ENCODE measurements at places on chromosomes 3 and 15.

- no peak for DNase-seq
Measured at GRCh38 chr3:126519506-126520455, 2.2 kb upstream of the UROC1 start.

DNA sequence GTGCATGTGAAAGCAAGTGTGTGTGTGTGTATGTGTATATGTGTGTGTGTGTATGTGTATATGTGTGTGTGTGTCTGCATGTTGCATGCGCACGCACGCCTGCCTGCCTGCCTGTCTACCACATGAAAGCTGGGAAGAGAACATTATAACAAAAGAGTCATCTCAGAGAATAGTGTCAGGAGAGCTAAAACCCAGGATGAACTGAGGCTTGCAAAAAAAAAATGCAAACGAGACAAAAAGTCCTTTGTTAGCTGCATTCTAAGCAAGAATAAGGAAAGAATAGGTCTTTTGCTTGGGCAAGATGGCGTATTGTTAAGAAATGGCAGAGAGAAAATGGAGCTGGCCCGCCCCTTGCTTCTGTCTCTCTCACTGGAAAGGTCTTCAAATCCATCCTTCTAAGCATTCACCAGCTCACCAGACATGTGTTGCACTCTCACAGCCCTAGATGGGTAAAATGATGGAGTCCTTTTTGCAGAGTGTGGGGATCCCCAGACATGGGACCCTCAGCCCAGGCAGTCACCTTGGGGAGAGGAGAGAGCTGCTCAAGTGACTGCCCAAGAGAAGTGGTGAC, 16.4 kb downstream of the WNT7A start:
- DNase-seq: no peak

GRCh38 chr3:7630925-7631324, 770.0 kb downstream of the GRM7 start:
- DNase-seq: no peak

DNA sequence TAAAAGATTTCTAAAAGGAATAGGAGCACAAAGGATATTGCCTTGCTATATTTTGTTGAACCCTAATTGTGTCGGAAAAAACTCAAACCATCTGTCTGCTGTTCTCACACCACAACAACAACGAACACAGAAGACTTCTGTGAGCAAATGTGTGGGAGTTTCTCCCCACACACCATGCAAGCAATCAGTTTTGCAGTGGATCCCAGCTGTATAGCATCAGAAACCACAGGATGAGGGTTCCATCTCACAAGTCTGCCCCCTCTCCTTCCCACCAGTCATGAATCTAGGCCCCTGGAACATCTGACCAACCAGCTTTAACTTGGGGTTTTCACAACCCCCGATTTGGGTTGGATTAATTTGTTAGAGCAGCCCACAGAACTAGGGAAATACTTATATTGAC, 91.3 kb upstream of the SLC4A7 start:
- DNase-seq: peak; percentile 5

DNA sequence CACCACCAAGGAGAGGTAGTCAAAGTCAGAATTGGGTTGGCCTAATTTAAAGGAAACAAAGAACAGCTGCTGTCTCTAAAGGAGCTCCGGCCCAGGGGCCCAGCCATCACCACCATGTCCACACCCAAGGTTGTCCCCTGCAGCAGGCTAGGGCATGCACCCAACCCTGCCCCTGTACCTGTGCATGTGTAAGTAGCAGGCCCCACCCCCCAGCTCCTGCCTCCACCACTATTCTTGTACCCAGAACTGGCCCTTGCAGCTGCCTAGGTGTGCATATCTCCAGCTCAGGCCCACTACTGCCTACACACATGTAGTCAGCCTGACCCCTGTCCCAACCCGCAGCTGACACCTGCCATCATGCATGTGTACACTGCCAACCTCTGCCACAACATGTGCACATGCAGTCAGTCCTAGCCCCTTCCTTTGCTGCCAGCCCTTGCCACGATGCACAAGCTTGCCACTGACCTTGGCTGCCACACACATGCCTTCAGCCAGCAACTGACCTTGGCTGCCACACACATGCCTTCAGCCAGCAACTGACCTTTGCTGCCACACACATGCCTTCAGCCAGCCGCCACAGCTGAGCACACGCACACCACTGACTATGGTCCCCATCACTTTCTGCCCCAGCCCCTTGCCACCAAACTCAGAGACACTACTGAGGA, 39.7 kb downstream of the FGF12 start:
- no peak for DNase-seq

GRCh38 chr15:41564286-41564959, 5.4 kb downstream of the TYRO3 start:
- no peak for DNase-seq

- no peak for DNase-seq
Measured at GRCh38 chr3:131729643-131730017, 226.9 kb upstream of the MRPL3 start.

DNA sequence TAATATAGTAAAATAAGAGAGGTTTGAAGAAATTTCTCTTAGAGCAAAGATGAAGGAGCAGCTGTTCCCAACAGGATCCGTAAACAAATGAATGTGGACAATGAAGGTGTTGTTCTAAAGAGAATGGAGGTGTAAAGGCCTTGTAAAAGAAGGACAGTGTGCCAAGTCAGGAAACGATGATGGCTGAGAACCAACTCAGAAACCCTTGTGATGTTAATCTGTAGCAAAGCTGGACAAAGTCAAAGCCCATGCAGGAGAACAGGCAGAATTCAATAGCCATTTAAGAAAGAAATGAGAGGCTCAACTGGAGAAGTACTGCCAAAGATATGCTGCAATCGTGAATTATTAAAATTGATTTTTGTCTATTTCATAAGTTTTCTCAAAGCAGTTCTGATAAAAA, 192.2 kb downstream of the MBNL1 start:
- DNase-seq: no peak

DNA sequence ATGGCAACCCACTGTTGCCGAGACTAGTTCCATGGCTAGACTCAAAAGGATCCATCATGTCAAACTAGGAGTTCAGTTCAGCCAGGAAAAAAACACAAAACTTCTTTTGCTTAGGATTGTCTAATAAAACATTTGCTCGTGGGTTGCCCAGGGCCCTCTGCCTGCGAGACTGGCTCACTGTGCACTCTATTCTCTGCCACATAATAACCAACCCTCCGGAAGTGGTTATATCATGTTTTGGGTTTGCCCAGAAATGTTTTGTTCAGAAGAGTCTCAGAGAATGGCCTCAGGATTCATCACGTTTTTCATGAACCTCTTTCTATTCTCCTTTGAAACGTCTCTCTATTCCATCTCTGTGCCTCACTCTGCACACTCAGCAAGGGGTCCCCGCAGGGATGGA, 216.1 kb downstream of the SV2B start:
- no peak for DNase-seq

DNA sequence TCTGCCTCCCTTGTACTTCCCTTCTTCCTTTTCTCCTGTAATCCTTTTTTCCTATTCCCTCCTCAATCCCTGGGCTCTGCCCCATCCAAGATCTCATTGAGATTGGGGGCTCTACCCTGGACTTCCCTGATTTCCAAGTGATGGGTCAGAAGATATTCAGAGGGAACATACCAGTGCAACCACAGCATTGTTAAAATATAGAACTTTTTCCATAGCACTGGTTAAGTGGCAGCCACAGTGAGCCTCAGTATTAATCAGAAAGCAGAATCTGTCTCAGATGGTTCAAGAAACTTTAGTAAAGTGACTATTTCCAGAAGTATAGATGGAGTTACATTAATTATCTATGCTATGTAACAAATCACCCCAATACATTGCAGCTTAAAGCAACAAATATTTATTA, 18.7 kb upstream of the SCN10A start:
- no peak for DNase-seq

- no peak for DNase-seq
Measured at GRCh38 chr15:40789119-40789518, 17.8 kb upstream of the ZFYVE19 start.

DNA sequence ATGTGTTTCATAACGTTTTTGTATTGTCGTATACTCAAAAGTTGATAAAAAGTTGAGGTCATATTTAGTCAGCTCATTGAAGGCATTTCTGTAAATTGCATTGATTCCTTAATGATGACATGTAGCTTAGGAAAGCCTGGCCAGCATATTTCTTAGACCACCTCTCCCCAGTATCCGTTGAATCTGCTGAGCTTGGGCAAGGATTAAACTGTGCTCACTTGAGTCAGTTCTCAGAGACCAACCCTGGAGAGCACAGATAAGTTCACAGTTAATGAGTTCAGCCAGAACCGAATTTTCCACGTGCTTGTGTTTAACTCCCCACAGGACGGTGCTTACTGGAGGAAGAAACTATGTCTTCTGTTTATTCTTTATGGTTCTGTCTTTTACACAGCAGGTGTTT, 132.7 kb downstream of the SLC25A26 start:
- DNase-seq: no peak

DNA sequence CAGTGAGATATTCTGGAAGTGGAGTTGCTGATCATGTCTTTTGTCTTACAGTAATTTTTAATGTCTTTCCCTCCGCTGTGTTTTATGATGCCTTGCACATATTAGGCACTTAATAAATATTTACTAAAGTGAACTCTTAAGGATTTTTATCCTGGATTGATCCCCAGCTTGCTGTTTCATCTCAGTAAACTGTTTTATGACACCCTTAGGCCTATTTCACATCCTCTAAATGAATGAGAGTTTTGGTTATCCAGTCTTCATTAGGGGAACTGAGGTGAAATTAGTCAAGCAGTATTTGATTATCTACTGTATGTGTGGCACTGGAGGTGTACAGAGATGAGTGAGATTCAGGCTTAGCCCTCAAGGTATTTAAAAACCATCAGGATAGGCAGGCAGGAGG, 19.8 kb downstream of the CHCHD6 start:
- no peak for DNase-seq

GRCh38 chr3:43286841-43287499, 630 bp downstream of the SNRK start:
- DNase-seq: no peak

DNA sequence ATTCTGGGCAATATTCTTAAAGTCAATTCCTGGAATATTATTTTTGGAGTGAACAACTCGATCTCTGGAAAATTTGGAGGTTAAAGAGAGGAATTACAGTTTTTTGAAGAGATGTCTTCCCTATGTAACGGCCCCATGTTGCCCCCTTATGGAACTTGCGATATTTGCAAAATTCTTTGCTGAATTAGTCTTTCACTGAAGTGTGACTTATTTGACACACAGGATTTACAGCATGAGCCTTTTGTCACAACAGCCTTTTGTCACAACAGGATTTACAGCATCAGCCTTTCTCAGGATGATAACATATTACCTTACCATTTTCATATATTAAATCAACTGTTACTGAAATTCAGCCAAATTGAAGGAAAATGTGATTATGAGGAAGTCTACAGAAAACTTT, 37.8 kb upstream of the SPTSSB start:
- no peak for DNase-seq

- DNase-seq: no peak
Measured at GRCh38 chr3:125148836-125149235, 63.7 kb downstream of the SLC12A8 start.

DNA sequence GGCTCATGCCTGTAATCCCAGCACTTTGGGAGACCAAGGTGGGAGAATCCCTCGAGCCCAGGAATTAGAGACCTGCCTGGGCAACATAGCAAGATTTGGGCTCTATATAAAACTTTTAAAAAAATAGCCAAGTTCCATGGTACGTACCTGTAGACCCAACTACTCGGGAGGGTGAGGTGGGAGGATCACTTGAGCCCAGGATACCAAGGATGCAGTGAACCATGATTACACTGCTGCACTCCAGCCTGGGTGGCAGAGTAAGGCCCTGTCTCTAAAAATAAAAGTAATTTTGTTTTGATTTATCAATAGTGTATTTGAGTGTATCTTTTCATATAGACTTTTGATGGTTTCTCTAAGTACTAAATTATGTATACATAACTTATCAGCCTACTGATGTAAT, 63.1 kb downstream of the LSM3 start:
- no peak for DNase-seq

GRCh38 chr15:39658740-39659139, 77.9 kb downstream of the THBS1 start:
- DNase-seq: no peak

DNA sequence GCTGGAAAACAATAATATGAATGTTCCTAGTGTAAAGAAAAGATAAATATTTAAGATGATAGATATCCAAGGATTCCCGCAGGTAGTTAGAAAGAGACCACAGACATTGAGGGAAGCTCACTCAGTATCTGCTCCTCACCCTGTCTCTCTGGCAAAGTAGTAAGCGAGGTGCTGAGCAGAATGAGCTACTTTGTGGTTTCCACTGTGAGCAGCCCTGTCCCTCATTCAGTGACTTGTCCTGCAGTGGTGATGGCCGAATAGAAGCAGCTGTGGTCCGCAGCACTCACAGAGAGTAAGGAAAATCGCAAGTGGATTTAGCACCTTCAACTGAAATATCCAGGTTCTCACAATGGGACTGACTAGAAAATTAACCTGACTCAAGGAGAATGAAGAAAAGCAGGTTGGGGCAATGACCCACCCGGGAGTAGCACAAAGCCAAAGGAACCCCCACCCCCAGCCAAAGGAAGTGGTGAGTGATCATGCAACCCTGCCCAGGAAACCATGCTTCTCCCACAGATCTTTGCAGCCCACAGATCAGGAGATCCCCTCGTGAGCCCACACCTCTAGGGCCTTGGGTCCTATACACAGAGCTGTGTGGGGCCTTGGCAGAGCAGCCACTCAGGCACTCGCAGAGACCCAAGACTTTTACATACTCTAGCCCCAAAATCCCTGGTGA, 21.8 kb upstream of the SLC25A38 start:
- DNase-seq: no peak

GRCh38 chr3:169764312-169764881, 463 bp downstream of the TERC start:
- peak; percentile 93 for DNase-seq

- no peak for DNase-seq
Measured at GRCh38 chr3:141455603-141456300, 31.1 kb upstream of the RASA2 start.

- no peak for DNase-seq
Measured at GRCh38 chr3:74559261-74559660, 55.2 kb downstream of the CNTN3 start.

- DNase-seq: no peak
Measured at GRCh38 chr3:123140550-123140949, 61.2 kb upstream of the SEC22A start.

Measured in mesenteric fat pad (tissue), 1 donor.